ENCODE measurements at places on chromosomes 5 and 9. TPM values are rescaled to one million over a fixed set of nuclear protein-coding genes. Genes with fewer than 3 reads are reported as not detected.

GRCh38 chr9:85377731-85378289 is 363.9 kb downstream of the AGTPBP1 start:
- no peak for DNase-seq

- no peak for DNase-seq
Measured at GRCh38 chr9:124355039-124355940, 60.0 kb downstream of the PSMB7 start.

DNA sequence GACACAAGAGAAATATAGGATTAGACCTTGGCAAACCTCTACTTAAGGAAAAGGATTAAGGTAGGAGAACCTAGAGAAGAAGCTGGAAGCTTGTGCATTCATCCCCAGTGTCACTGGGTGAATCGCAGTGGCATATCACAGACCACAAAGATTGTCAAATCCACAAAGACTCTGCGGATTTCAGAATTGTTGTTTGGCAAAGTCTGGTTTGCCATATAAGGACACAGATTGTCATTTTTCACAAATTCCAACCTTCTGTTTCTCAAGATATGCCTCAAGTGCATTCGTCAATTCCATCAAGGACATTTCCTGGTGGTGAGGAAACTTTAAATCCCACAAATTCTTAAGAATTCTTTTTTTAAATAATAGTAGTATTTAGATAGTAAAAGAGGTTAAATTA is 395.1 kb upstream of the PAPPA start:
- no peak for DNase-seq

- DNase-seq = no peak
Measured at GRCh38 chr5:5810461-5810860, 388.0 kb downstream of the ICE1 start.

- DNase-seq = no peak
Measured at GRCh38 chr5:180787711-180788431, 14.7 kb downstream of the MGAT1 start.

- no peak for DNase-seq
Measured at GRCh38 chr5:102818345-102818744, 63.2 kb downstream of the PAM start.

- no peak for DNase-seq
Measured at GRCh38 chr9:89920131-89920530, 315.3 kb downstream of the GADD45G start.

GRCh38 chr9:87461256-87461655 is 36.4 kb upstream of the DAPK1 start:
- DNase-seq = no peak

DNA sequence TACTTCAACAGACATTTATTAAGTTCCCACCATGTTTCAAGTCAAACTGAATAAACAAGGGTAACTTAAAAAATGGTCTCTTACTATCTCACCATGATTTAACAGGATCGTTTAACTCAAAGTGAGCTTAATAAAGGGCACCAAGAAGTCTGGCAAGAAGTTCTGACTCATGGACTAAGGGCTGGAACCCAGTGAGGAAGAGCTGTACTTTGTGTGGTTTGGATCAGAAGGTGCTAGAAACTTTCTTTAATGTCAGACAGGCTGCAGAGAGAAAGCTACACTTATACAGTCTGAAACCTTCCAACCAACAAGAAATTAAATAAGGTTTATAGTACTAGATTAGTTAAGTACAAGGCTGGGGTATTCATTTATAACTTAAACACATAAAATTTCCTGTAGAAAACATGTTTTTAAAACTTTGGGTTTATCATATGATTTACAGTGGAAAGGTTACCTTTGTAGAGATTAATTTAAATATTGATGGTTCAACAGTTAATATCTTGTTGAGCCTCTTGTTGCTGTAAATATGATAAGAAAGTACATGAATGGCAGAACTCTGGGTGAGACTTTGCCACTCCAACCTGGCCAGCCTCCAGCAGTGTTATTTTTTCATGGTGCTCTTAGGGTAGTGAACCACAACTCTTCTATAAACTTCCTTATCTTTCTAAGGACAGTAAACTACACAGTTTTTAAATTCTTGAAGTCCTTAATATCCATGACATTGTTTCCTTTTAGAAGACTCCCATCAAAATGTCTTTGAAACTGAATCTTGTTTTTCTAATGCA is 162.8 kb downstream of the MAN2A1 start:
- no peak for DNase-seq

- peak; percentile 19 for DNase-seq
Measured at GRCh38 chr9:17116400-17116837, 18.4 kb upstream of the CNTLN start.

DNA sequence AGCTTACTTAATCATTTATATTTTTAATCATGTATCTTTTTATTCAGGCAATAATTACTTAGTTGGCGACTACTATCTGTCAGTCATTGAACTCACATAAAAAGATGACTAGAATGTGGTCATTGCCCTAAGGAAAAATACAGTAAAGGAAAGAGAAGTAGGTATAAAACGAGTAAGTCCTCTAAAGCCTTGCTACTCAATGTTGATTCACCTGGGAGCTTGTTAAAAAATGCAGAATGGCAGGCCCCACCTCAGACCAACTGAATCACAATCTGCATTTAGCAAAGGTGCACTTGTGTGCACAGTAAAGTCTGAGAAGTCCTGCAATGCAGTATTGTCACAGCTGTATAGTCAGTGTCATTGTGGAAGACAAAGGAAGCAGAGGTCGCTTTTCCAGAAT is 592.4 kb downstream of the CSNK1G3 start:
- no peak for DNase-seq

DNA sequence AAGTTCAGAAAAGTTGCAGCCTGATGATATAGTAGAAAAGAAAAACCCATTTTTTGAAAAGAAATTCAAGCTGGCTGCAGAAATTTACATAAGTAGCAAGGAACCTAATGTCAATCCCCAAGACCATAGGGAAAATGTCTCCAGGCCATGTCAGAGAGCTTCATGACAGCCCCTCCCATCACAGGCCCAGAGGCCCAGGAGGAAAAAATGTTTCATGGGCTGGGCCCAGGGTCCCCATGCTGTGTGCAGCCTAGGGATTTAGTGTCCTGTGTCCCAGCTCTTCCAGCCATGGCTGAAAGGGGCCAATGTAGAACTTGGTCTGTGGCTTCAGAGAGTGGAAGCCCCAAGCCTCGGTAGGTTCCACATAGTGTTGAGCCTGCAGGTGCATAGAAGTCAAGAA is 220.3 kb downstream of the CSNK1G3 start:
- no peak for DNase-seq

GRCh38 chr5:26757941-26758340 is 280.4 kb downstream of the CDH9 start:
- DNase-seq = no peak

- DNase-seq = no peak
Measured at GRCh38 chr9:131841765-131842318, 102.0 kb upstream of the RAPGEF1 start.

DNA sequence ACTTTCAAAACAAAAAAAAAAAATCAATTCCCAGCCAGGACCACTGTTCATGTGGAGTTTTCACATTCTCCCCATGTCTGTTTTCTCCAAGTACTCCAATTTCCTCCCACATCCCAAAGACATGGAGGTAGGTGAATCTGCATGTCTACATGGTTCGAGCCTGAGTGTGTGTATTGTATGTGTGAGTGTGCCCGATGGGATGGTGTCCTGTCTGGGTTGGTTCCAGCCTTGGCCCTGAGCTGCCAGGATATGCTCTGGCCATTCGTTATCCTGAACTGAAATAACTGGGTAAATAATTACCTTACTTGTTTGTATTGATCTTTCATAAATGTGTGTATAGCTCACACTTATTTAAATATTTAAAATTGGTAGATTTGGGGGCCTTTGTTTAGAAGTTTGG is 452.3 kb upstream of the RORB start:
- DNase-seq = no peak

- no peak for DNase-seq
Measured at GRCh38 chr9:95504053-95504963, 12.5 kb downstream of the PTCH1 start.

Gene SLC36A3
- total RNA-seq = not detected

Gene DND1
- 2.3 TPM for total RNA-seq

Gene PCDHA6
- total RNA-seq = not detected

Gene ERBIN
- 57.4 TPM for total RNA-seq

Gene FBXO10
- total RNA-seq = 5.3 TPM

Gene AQP7
- total RNA-seq = 0.96 TPM

Gene SPATA6L
- 0.57 TPM for total RNA-seq
